ENCODE measurements at places on chromosomes 7 and 10.

DNA sequence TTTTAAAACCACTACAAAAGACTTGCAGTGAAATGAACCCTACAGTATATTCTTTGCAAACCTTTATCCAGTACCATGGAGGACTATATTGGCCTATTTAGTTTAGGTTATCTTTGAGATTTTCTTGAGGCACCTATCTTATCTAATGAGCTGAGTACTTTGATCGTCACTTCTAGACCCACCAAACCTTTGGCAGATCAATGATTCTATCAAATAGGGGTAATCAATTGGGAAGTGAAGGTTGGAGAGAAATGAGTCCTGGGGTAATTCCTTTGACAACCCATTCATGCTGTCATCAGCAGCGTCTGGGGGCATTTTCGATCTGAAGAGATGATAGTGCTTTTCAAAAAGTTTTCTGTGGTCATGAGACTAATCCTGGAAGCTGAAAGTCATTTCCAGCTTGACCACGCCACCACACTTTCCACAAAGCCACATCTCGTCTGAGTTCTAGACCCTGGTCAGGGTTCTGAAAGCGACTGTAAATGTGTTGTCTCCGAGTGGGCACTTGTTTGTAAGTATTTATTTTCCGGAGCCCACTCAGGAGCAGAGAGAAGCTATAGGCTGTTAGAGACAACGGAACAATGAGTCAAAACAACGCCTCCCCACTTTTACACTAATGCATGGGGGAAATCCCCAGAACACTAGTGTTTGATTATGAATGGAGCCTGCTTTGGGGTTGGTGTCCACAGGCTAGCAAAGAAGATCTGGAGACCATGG lies 4.8 kb downstream of the EGR2 start:
- peak; percentile 87 for DNase-seq

GRCh38 chr10:22999942-23000341 lies 72.1 kb downstream of the ARMC3 start:
- no peak for DNase-seq

GRCh38 chr10:50565301-50566083 lies 58.3 kb downstream of the SGMS1 start:
- DNase-seq = no peak

- no peak for DNase-seq
These were observed 10.3 kb downstream of the PWWP2B start for GRCh38 chr10:132407243-132407746.

DNA sequence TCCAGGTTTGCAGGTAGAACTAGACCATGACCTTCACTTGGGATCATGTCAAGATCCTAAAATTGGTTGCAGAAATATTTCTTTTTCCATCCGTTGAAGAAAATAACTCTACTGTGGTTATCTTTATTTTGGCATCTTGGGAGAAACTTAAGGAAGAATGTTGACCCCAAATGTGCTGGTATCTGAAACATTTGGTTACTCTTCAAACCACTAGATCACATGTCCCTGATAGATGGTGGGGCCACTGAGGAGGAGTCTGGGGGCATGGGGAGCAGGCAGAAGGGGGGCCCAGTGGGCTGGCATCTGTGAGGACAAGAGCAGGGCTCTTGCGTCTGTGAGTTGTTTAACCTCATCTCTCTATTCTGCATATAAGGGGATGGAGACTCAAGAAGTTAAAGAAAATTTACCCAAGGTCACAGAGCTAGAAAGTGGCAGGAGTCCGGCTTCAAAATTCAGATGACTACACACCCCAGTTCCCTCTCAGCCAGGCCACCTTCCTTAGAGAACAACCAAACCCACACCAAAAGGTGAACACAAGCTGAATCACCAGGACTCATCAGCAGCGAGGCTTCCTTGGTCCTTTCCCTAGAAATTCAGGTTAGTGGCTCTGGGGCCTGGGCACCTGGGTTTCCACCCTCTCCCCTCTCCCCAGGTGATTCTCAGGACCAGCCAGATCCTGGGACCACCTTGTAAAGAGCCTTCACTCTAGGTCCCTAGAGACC lies 40.6 kb upstream of the SRGN start:
- DNase-seq = peak; percentile 24

DNA sequence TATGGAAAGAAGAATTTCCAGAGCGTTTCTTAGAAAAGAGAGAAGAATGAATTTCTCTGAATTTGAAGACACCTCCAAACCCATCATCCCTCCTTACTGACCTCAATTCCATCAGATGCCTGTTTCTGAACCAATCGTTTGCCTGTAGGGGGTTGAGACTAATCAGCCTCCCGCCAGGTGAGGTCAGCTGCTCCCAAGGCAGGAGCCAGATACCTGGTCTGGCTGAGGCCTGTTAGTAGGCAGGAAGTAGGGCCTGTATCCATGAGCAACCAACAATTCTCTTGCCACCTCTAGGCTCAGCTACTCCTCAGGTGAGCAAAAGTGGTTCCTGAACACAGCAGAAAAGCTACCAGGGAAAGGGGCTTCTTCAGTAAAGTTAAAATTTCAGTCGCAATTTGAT lies 50.3 kb downstream of the HTR5A start:
- no peak for DNase-seq

- DNase-seq = no peak
These were observed 119.9 kb upstream of the PTER start for GRCh38 chr10:16316733-16317390.

DNA sequence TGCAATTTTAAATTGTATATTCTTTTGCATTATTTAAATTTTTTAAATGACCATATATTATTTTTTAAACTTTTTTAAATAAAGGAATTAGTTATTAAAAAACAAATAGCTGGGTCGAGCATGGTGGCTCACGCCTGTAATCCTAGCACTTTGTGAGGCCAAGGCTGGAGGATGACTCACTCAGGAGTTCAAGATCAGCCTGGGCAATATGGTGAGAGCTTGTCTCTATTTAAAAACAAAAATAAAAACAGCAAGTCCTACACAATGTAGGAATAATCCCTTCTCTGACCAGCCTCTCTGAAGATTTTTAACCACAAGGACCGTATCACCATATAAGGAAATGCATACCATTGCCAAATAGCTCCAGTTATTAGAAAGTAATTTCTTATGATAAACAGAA lies 19.6 kb downstream of the NOC3L start:
- no peak for DNase-seq

- DNase-seq = peak; percentile 71
These were observed at the start of gene CLIP2 for GRCh38 chr7:74289018-74289658. Gene CLIP2, plus strand, starts transcription at chr7:74289407. Its CDS starts 28,140 bp downstream, at chr7:74317547.

DNA sequence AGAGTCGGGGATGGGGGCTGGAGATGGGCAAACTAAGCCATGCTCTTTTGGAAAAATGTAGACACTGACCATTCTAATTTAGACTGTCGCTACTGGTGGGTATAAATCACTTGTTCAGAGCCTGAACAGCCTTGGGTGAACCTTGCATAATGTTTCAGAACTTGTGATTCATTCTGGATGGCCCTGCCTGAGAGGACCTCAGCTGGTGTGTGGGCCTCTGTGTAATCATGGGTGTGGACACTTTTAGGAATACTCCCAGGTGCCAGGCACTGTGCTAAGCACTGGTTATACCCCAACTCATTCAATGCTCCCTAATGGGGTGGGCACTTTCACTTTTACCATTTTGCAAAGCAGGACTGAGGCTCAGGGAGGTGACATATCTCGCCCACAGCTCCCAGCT lies 26.8 kb upstream of the TM9SF3 start:
- DNase-seq = no peak

GRCh38 chr10:84267503-84268126 lies 22.8 kb downstream of the RGR start:
- peak; percentile 87 for DNase-seq

DNA sequence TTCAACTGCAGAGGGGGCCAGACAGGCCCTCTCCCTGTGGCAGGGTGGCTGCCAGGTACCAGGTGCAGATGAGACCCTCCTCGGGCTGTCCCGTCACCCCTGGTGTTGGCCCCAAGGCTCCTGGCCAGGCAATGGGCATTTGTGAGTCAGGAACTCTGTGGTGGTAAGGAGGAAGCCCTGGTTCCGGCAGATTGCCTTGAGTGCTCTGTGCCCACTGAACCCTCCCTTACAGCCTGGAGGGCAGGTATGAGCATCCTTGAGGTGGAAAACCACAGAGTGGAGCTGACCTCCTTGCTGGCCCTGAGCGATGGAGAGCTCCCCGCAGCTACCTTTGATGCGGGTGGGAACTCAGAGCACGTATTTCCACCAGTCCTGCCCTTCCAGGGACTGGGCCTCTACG lies 2.0 kb downstream of the PAOX start:
- no peak for DNase-seq

DNA sequence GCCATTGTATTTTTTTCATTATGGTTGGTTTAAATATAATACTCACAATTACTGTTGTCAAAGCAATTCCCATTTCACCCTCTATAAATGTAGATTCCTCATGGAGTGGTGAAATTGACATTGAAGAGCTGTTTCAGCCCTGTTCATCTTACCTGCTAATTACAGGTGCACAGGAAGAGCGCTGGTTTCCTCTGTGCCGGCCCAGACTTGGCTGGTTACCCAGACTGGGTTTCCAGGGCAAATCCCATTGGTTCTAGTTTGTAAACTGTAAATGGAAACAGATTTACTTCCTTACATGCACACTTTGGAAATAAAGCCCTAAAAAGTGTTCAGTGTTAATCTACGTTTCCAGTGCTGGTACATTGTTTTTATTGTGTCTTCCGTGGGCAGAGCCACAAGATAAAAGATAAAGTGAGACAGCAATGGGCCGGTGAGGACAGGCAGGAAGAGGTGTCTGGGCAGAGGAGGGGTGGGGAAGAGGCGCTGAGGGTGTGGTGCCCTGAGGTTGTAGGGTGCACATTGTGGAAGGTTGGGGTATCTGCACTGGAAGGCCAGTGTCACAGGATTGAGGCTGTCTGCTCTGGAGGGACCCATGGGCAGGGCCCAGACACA lies 71.6 kb upstream of the ZPBP start:
- DNase-seq = no peak
